ENCODE measurements at places on chromosomes 4 and X.

DNA sequence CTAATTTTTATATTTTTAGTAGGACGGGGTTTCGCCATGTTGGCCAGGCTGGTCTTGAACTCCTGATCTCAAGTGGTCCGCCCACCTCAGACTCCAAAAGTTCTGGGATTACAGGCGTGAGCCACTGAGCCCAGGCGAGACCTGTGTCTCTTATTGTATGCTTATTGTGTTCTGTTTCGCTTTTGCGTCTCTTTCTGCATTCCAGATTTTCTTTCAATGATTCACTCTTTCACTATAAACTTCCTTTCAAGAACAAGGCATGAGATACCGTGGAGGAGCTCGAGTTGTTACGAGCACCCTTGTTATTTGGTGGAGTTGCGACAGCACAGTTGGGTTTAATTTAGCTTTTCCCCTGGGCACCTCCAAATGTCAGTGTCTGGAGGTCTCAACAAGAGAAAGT lies 366.7 kb upstream of the FAT1 start:
- no peak for DNase-seq

GRCh38 chr4:40401096-40401495 lies 66.0 kb downstream of the CHRNA9 start:
- DNase-seq, result no peak

DNA sequence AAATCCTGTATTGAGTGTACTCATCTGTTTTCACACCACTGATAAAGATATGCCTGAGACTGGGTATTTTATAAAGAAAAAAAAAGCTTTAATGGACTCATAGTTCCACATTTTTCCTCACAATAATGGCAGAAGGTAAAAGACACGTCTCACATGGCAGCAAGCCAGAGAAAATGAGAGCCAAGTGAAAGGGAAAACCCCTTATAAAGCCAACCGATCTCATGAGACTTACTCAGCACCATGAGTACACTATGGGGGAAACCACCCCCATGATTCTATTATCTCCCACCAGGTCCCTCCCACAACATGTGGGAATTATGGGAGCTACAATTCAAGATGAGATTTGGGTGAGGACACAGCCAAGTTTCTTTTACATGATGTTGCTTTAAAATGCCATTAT lies 171.9 kb downstream of the GALNTL6 start:
- no peak for DNase-seq

- no peak for DNase-seq
Observed at GRCh38 chr4:147396105-147396504, 84.8 kb upstream of the EDNRA start.

DNA sequence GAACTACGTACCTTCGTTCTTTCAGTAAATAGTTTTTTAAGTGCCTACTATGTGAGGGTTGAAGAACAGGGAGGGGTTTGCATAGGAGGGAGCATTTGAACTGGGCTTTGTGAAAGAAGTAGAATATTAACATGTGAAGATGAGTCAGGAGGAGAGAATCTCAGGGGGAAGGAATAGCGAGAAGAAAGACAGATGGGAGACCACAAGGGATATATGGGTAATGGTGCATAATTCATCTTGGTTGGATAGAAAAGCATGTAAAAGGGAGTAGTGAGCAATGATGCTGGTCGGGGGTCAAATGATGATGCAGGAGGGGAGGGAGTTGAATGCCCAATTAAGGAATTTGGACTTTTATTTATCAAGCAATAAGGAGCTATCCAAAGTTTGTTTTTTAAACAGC lies 52.7 kb downstream of the TMEM164 start:
- DNase-seq, result no peak

GRCh38 chrX:106484233-106484632 lies 127.5 kb upstream of the RADX start:
- no peak for DNase-seq

DNA sequence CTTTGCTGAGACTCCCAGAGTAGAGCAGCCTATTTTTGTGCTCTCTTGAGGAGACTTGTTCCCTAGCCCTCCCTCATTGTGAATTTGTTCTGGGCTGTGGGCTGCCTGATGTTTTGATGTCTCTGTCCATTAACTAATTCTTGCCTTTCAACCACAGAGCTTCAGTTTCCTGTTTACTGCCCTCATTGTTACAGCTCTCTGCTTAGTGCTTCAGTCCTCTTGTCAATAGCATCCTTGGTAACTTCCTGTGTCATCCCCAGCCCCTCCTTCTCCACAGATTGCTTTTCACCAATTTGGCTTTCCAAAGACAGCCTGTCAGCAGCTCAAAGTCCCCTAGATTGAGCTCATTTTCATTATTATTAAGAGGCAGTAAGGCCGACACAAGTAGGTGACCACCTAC lies 69.9 kb downstream of the COX7B2 start:
- no peak for DNase-seq

DNA sequence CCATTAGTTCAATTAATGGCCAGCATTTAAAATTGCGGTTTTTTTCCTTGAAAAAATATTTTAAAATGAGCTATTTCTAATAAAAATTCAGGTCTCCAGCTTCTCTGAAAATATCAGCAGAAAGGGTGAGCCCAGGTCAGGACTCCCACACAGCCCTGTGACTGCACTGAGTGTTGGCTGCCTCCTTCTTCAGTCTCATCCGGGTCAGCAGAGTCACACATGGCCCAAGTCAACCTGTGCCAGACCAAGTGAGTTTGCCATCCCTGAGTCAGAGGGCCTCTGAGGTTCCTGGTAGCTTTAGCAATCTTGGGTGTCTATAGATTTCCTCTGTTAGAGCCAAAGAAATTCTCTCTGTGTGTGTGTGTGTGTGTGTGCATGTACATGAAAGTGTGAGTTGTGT lies 22.1 kb upstream of the MSX1 start:
- DNase-seq, result no peak

DNA sequence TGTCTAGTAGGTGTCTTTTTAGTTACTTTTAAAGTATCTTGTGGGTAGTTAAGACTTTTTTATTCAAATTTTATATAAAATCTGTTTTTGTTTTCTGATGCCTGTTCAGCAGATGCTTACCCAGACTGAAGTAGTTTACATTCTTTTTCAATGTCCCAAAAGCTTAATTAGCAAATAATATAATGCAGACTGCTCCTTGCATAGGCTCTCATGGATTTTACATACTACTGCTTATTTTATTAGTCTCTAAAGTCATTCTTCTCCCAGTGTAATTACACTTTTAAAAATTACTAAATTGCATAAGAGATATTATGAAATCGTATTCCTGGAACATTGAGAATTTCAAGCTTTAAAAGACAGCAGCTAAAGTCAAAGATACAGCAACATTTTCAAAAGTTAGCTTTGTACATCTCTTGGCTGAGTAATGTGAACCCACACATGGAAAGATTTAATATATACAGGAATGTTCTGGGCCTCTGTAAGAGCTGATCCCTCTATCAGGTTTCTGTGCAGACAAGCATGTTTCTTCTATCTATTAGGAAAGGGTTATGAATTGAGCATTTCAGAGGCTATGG lies 148.4 kb upstream of the SPRY1 start:
- DNase-seq, result no peak

All from activated CD4-positive, alpha-beta T cell treated with anti-CD3 and anti-CD28 coated beads for 4 hours (primary cell).